ENCODE measurements at places on chromosomes 6 and 20. TPM values are rescaled to one million over a fixed set of nuclear protein-coding genes. Genes with fewer than 3 reads are reported as not detected.
A peak's percentile ranks its signal among the peaks of the same experiment; 100 is the strongest.

- DNase-seq, result no peak
Observed at GRCh38 chr6:137851669-137852068, 15.4 kb upstream of the TNFAIP3 start.

- no peak for DNase-seq
Observed at GRCh38 chr20:52305024-52305645, 113.6 kb upstream of the ZFP64 start.

DNA sequence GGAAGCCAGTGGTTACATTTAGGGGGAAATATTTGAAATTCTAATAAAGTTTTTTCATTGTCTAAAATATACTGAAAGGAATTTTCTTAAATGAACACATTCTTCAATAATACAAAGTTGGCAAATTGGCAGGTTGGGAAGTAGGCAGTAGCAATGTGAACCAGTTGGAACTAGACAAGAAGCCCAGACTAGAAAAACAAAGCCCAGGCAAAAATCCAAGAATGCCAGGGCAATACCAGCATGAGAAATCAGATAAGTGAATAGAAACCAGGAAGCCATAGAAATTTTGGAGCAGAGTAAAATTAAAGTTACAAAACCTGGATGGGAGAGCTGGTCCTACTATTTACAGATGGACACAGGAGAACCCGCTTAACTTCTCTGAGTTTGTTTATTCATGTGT, 52.2 kb downstream of the TPBG start:
- no peak for DNase-seq

- DNase-seq, result no peak
Observed at GRCh38 chr6:77094821-77095220, 368.5 kb downstream of the HTR1B start.

DNA sequence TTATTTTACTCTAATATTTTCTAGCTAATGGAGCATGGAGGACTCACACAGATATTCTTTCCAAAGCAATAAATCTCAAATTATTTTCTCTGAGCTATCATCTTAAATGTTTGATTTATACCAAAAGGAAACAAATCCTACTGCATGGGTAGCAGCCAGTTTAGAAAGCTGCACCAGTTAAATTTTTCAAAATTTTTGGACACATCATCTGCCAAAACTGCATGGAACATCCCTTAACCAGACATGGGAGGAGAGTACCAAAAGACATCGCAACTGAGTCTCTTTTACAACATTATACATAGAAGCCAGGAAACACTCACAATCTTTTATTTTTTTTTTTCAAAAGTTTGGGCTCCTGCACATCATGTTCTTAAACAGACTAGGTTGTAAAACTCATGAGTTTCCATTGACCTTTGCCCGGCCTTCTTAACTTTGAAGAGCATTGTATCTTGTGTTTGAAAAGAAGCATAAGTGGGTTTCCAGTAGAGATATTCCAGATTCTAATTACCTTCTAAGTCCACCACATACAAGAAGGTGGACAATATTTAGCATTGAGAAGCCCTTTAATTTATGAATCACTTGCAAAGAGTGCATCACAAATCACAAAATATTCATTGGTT, 87.7 kb upstream of the HMGCLL1 start:
- no peak for DNase-seq

DNA sequence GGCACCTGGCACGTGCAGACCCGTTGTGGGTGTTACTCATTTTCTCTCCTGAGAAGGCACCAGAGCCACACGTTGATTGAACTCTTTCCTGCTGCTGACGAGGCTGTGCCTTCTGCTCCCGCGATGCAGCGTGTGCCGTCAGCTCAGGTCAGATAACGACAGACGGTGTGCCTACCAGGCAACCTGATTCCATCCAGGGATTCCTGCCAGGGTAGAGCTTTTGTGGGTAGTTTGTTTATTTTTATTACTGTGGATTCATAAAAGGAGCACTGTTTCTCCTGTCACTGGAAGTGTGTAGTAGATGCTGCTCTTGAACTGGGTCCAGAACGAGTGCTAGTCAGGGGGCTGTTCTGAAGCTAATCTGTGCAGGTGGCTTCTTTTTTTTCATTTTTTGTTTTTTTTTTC, 20.7 kb downstream of the PRPF6 start:
- DNase-seq, result no peak

DNA sequence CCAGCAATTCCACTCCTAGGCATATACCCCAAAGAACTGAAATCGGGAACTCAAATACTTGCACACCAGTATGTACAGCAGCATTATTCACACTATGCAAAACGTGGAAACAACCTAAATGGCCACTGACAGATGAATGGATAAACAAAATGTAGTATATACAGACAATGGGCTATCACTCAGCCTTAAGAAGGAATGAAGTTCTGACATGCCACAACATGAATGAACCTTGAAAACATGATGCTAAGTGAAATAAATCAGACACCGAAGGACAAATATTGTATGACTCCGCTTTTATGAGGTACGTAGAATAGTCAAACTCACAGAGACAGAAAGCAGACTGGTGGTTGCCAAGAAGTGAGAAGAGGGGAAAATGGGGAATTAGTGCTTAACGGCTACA, 59.1 kb upstream of the CCN6 start:
- DNase-seq, result no peak

DNA sequence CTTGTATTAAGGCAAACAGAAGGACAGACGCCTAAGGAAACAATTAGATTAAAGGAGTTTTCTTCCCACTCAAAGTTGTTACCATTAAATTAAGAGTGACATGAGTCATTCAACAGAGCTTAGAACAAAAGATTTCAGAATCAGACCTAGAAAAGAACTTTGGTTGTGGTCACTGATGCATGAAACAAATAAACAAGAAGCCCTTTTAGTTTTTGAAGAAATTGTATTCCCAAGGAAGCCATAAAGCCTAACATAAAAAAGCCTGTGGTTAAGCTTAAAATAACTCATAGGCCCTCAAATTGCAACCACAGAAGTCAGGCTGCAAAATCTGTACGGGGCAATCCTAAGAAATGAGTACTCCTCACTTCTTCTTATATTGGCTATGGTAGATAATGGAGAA, 17.9 kb upstream of the TRIM26 start:
- DNase-seq, result no peak

DNA sequence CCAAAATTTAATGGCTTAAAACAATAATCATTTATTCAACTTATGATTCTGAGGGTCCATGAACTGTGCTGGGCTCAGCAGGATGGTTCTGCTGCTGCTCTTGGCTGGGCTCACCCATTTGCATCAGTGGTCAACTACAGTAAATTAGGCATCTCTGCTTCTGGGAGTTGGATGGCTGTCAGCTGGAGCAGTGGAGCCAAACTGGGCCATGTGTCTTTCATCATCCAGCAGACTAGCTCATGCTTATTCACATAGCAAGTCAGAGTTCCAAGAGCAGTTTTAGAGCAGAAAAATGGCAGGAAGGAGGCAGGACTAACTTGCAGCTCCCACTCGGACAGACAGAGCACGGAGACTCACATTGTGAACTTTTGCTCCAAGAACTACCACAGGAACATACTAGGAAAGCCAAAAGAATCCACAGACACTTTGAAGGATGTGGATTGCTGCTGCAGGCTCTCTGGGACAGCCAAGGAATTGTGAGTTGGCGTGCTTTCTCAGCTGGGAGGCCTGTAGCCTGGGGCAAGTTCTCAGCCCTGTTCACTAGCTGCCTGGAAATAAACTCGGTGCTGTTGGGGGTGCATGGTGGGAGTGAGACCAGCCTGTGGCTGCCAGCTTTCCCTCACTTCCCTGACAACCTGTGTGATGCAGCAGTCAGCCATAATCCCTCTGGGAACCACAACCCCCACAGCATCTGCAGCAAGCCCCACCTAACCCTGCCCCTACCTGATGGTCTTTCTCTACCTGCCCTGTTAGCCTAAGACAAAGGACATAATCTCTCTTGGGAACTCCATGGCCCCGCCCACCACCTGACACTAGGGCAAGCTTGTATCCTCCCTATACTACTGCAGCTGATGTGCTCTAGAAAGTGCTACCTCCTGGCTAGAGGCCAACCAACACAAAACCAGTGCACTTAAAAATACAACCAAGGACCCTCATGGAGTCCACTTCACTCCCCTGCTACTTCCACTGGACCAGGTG, 129.0 kb downstream of the JPH2 start:
- DNase-seq, result no peak

GRCh38 chr20:8020314-8021079, 936 bp upstream of the TMX4 start:
- DNase-seq, result no peak

DNA sequence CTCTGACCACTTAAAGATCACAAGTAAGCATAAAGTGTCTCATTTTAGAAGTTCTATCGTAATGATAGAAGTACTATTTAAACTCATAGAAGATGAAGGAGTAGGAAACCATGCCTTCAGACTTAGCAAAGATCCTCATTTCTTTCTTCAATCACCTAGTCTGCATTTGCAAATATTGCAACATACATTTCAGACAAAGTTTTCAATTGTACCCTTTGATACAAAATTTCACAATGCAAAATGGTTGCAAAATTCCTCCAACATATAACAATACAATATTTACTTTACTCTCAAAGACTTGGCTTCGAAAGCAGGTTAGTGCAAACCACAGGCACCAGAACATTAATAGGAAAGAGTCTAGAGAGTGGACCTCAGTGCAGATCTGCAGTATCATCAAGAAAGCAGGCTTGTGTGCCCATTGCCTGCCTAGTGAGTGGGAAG, 16.1 kb upstream of the ROS1 start:
- DNase-seq, result no peak

DNA sequence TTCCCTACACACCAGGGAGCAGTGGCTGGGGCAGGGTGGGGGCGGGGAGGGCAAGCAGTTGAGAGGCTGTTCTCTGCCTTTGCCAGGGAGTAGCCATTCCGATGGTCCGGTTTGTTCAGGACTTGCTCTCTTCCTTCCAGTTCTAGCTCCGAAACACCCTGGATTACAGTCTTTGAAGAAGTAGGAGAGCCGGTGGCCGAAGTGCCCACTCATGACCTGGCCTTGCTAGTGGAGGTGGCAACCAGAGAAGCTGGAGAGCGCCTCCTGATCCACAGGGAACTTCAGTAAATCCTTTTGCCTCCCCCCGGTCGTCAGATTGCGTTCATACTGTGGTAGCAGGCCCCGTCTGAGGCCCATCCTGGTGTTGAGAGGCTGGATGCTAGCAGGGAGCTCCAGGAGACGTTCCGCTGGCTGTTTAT, 92.8 kb downstream of the ARID1B start:
- DNase-seq, result no peak

- peak; percentile 51 for DNase-seq
Observed at GRCh38 chr6:41022294-41022693, 16.7 kb downstream of the UNC5CL start.

- no peak for DNase-seq
Observed at GRCh38 chr6:22024973-22025467, 271.8 kb downstream of the PRL start.

DNA sequence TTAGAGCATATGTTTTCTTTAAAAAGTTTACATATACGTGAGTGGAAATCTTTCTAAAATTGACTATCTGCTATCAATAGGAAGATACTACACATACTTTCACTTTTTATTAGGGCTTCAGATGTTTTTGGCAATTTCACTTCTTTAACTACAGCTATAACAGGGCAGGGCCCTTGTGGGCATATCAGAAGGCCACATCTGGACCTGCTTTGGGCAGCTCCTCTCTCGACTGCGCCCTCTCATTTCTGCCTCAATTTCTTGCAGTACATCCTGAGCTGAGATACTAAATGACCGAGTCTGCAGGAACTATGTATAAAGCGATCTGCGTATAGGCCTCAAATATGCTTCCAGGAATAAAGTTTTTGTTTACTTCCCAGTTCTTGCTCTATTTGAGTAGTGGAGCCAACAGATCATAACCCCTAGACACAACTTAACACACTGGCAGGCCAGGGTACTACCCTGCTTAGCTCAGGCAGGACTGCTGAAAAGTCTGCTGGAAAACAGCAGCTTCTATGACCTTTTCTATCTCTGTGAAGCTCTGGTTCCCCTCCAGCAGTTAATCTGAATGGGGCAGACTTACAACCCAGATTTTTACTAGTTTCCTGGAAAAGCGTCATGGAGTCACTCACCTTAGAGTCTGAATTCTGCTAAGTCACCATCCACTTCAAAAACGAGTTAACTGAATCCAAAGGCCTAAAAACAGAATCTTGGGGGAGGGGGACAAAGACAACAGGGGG, 12.7 kb downstream of the GCLC start:
- no peak for DNase-seq

DNA sequence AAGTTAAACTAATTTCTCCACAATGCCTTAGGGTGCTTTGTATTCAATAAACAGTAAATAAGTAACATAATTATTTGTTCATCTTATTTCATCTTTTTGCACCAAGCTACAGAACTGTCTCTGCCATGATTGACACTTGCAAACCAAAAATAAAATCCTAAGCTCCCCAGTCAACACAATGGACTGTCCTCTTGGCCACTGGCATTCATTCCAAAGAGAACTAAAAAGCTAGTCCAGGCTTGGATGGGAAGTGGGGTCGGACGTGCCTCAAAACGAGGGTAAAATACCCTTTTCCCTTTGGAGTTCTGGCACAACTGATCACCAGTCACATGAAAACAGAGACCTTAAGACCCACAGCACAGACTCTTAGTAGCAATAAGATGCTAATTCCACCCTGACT, 66.4 kb upstream of the THBS2 start:
- no peak for DNase-seq

- peak; percentile 42 for DNase-seq
Observed at GRCh38 chr6:45663251-45664221, 285.8 kb upstream of the SUPT3H start.

GRCh38 chr6:2680264-2680922, 70.3 kb downstream of the MYLK4 start:
- DNase-seq, result no peak

DNA sequence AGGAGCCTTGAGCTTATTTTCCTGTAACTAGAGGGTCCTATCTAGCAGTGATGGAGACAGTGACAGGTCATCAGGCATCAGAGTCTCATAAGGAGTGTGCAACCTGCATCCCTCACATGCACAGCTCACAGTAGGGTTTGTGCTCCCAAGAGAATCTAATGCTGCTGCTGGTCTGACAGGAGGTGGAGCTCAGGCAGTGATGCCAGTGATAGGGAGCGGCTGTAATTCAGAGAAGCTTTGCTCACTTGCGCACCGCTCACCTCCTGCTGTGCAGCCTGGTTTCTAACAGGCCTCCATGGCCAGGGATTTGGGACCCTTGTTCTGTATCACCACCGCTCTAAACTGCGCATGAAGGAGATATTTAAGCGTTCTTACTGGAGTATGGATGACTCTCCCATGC, 5.3 kb downstream of the KIF25 start:
- DNase-seq, result no peak

Gene LY6G5C
- total RNA-seq, result 5.2 TPM

Gene KHDC1
- 3.3 TPM for total RNA-seq

Gene XKR7
- 0.04 TPM for total RNA-seq

Gene NMBR
- total RNA-seq, result not detected

Gene ZBTB46
- total RNA-seq, result 4.3 TPM

Gene RIPPLY2
- total RNA-seq, result not detected

Gene PPP1R11
- total RNA-seq, result 32.4 TPM

Gene IL20RA
- total RNA-seq, result not detected

Gene HS3ST5
- not detected for total RNA-seq

Gene MTRF1L
- 27.5 TPM for total RNA-seq

Gene CPXM1
- 20.3 TPM for total RNA-seq

Gene TMC2
- not detected for total RNA-seq

Gene MYLK4
- 0.32 TPM for total RNA-seq

Gene MACROD2
- 0.97 TPM for total RNA-seq

Gene RRAGD
- 2.0 TPM for total RNA-seq

Gene BPIFB4
- not detected for total RNA-seq

Gene MLN
- not detected for total RNA-seq

Gene PLN
- total RNA-seq, result not detected

Measured in endothelial cell of umbilical vein (primary cell).